HCT116 (cell line): ENCODE measurements at places on chromosomes 3 and 15.

- no peak for DNase-seq
These were observed 474.7 kb upstream of the IL12A start for GRCh38 chr3:159513867-159514380.

GRCh38 chr3:79199966-79200365 lies 567.8 kb downstream of the ROBO1 start:
- no peak for DNase-seq

DNA sequence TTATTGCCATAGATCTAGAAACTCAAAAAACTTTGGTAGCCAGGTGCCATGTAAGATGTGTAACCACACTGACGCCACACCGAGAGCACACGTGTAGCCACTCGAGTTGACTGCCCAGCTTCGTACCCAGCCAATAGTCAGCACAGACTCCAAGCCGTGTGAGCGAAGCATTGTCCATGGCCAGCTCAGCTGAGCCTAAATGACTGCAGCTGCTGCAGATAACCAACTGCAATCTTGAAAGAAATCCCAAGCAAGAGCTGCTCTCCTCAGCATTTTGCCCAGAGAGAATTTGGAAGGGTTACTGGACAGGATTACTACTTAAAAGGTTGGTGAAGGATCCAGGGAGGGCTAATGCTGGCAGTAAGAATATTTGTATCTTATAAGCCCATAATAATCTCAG lies 193.0 kb upstream of the THRB start:
- no peak for DNase-seq

- no peak for DNase-seq
These were observed 26.8 kb upstream of the ZBTB38 start for GRCh38 chr3:141341536-141341935.

DNA sequence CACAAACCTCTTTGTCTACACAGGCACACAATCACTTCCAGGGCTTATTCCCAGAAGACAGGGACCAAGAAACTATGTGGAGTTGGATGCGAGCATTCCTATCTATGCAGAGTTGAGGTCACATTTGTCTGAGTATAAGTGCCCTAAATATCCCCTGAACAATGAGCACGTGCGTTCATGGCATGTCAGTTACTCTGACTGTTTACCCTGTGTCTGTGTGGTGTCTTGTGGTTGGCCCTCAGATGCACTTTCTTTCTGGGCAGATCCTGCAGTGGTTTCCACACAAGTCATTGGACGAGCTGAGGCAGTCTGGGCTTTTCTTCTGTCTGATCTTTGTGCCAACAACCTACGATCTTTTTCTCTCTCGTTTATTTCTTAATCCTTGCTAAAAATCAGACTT lies 134.5 kb downstream of the FBN1 start:
- no peak for DNase-seq

DNA sequence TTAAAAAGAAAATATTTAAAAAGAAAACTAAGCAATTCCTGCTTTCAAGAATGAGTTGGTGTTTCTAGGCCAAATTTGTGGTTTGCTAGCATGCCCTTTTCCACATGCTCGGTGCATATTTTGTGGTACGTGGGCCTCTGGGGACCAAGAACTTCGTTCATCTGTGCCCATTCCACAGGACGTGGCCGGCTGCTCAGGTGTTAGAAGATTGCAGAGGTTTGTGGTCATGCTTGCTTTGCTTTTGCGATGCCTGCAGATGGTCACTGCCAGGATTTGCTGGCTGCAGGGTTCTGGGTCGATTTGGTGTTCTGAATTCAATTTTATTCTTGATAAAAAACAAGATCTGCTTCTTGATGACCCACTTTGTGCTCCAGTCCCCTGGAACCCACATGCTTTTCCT lies 7.5 kb downstream of the PSTPIP1 start:
- DNase-seq: no peak

- DNase-seq: no peak
These were observed 44.3 kb downstream of the MYO5C start for GRCh38 chr15:52251144-52251860.

GRCh38 chr15:77012868-77013267 lies 17.9 kb downstream of the PSTPIP1 start:
- DNase-seq: no peak

DNA sequence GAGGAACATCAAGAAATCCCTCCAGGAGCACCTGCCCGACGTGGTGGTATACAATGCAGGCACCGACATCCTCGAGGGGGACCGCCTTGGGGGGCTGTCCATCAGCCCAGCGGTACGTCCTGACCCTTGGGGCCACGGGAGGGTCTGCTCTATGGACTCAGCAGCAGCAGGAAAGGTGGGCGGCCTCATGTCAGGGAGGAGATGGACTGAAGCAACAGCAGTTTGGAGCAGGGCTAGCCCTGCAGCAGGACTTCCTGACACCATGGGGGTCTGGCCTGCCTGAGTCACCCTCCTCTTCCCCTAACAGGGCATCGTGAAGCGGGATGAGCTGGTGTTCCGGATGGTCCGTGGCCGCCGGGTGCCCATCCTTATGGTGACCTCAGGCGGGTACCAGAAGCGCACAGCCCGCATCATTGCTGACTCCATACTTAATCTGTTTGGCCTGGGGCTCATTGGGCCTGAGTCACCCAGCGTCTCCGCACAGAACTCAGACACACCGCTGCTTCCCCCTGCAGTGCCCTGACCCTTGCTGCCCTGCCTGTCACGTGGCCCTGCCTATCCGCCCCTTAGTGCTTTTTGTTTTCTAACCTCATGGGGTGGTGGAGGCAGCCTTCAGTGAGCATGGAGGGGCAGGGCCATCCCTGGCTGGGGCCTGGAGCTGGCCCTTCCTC lies 24.2 kb downstream of the HDAC11 start:
- DNase-seq: no peak

DNA sequence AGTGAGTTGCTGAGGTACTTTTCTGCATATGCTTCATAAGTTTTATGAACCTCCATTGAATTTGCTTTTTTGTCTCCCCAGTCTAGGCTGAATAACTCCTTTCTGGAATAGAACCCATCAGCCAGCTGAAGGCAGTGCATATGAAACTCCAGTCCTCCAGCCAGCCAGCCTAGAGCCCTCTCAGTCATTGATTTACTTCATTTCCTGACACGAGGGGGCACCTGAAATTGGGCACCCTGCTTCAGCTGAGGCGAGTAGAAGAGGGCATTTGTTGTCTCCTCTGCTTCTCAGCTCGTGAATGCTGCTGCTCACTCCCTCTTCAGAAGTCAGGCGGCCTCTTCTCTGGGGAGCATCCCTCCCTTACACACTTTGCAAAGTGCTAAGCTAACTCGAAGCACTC lies 32.5 kb downstream of the CHST2 start:
- no peak for DNase-seq

- DNase-seq: no peak
These were observed 11.7 kb downstream of the SLC25A36 start for GRCh38 chr3:140953028-140953960.

DNA sequence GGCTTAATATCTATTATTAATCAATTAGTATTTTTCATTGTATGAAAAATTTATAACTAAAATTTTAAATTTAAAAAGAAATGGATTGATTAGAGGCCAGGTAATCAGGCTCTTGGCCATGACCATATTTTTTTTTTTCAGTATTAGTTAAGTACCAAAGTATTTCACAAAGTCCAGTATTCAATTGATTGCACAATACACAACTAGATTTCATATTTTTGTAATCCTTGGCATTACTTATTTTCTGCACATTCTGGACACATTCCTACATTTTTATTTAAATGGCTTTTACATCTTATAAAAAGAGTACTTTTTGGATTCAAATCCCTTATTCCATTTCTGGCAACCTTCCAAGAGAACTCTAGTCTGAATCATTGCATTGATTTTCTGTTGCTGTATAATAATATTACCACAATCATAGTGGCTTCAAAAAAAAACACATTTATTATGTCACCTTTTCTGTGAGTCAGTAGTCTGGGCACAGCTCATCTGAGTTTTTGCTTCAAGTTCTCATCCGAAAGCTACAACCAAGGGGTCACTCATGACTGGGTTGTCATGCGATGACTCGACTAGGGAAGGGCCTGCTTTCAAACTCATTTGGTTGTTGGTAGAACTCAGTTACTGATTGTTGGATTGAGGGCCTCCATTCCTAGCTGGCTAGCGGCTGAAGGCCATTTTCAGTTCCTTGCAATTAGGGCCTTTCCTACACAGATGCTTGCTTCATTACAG lies 90.7 kb downstream of the CNTN6 start:
- no peak for DNase-seq

- DNase-seq: no peak
These were observed 46.6 kb downstream of the ZFAND6 start for GRCh38 chr15:80106051-80106450.

DNA sequence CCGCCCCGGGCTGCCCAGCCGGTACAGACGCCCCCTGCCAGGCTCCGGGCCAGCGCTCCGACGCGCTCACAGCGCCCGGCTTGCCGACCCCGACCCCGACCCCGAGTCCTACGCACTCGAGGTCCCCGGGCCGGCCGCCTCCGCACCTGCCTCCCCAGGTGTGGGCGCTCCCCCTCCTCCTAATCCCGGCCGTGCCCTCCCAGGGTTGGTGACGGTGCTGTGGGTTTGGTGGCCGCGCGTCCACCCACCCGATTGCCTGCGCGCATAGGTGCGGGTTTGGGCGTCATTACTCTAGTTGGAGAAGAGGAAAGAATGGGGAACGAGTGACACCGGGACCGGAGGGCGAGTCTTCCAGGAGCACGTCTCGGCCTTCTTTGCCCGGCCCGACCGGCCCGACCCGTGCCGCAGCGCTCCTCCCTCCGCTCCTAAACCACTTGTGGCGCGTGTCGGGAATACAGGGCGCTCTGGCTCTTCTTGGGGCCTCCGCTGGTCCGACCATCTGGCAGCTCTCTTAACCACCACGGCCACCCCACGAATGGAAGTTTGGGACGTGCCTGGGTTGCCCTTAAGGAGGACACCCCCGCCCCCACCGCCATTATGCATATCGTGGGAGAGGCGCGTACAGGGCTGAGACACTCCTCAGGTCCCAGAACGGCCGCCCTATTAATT lies 810 bp upstream of the THRB start:
- peak; percentile 60 for DNase-seq

GRCh38 chr15:39074341-39074985 lies 506.4 kb upstream of the THBS1 start:
- no peak for DNase-seq

GRCh38 chr15:62841269-62841628 lies 201.3 kb upstream of the TPM1 start:
- no peak for DNase-seq

DNA sequence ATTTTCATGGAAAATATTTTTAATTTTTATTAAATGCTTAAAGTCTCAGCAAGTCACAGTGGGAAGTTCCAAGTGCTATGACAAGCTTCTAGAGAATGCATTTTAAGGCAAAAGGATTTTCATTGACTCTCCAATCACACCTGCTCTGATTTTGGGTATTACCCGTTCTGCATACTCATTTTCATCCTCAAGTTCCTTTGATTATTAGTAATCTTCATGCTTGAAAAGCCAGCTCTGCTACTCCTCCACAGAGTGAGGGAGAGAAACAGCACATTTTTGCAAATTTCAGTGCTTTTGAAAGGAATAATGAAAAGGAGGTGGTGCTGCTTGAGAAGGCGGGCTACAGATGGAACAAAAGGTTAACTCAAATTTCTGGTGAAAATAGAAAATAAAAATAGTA lies 450.7 kb downstream of the NSUN3 start:
- DNase-seq: no peak

DNA sequence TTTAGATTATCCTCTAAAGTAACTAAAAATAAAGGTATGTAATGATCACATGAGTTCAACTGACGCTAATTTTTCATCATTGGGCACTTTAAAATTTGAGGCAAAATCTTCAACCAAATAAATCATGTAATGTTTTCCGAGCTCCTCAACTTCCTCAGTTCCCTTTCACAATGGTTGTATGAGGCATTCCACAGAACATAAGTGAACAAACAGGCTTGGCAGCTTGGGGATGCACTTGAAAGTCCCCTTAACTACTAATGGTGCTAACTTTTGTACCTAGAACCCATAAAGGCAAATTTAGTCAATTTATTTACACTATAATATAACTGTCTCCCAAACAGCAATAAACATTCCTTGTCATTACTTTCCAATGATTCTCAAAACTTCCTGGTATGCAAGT lies 1137.9 kb downstream of the ROBO2 start:
- DNase-seq: no peak

DNA sequence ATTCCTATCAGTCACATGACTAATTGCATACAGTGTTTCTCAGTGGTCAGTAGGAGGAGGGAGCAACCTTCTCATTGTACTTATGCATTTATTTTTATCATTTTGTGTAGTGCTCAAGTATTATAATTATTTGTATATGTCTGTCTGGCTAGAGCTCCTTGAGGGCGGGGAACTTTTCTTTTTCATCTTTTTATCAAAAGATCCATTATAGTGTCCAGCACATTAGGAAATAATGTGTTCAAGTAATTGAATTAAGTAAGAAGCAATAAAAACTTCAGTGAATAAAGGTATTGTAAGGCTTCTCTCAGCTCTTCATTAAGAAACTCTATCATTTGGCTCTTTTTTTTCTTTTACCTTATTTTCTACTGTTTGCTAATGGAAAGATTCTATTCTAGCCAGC lies 18.8 kb downstream of the FGF7 start:
- no peak for DNase-seq

DNA sequence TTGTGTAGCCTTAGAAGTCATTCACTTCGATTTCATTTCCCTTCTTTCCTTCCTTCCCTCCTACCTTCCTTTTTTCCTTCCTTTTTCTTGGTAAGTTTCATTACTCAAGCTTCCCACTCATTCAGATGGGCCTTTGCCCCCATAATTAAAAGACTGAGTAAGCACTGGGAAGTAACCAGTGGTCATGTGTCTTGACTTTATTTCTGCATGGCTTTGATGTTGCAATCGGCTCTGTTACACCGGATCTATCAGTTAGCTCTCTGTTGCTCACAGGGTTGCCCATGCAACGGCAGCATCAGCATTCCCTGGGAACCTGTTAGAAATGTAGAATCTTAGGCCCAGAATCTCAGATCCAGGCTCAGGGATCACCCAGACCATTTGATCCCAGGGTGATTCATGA lies 25.6 kb upstream of the LARS2 start:
- DNase-seq: no peak

DNA sequence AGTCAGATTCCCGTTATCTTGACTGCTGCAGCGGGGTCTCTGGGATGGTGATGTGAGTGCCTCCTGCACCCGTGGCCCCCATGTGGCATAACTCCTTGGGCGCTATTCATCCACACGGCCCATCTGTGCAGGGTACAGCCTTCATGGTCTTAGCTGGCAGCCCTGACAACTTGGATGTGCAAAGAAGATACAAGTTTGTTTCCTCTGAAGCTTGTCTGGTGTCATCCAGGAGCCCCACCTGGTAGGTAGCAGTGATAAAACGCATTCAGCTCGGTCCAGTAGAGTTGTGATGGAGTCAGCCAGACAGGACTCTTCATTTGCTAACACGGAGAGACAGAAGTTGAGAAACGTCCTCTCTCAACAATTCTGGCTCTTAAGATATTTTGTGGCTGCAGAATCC lies 53.3 kb downstream of the CORO2B start:
- no peak for DNase-seq

DNA sequence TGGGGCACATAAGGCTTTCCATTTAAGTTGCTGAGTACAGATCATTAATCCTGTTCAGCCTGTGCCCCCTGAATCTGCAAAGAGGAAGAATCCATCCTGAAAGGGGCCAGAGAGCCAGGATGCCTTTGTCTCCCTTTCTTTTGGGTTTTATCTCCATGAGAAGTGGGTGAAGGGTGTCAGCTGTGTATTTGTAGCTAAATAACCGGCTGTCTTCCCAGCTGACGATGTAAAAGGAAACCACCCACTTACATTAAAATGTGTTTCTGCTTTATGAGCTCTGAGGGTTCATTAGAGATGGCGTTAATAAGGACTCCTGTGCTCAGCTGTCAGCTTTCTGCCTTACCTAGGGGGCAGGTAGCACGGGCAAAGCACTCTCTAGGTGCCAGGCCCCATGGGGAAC lies 83.4 kb downstream of the SLCO3A1 start:
- DNase-seq: no peak

GRCh38 chr15:82539691-82540054 lies 584 bp downstream of the RPS17 start:
- no peak for DNase-seq
